ENCODE measurements at places on chromosomes 16 and 17. TPM values are rescaled to one million over a fixed set of nuclear protein-coding genes. Genes with fewer than 3 reads are reported as not detected.

OTOP3 gene
- total RNA-seq = not detected

PLA2G15 gene
- total RNA-seq = 8.0 TPM

RASD1 gene
- total RNA-seq = 2.8 TPM

GRCh38 chr16:13401641-13402040 is 500.2 kb downstream of the SHISA9 start:
- H3K27ac ChIP-seq = no peak overlapping the region
- H3K4me1 ChIP-seq = no peaks in the 10 kb centered on the region
- no peak overlapping the region for H3K4me3 ChIP-seq
- H3K36me3 ChIP-seq = no peaks in the 10 kb centered on the region
- peaks cover 8% of the 10 kb centered on the region for H3K27me3 ChIP-seq

GRCh38 chr17:13154398-13154797 is 136.6 kb upstream of the ELAC2 start:
- H3K27ac ChIP-seq = no peak overlapping the region
- H3K4me1 ChIP-seq = no peaks in the 10 kb centered on the region
- no peaks in the 10 kb centered on the region for H3K36me3 ChIP-seq
- DNase-seq = no peak
- no peak overlapping the region for H3K4me3 ChIP-seq

DNA sequence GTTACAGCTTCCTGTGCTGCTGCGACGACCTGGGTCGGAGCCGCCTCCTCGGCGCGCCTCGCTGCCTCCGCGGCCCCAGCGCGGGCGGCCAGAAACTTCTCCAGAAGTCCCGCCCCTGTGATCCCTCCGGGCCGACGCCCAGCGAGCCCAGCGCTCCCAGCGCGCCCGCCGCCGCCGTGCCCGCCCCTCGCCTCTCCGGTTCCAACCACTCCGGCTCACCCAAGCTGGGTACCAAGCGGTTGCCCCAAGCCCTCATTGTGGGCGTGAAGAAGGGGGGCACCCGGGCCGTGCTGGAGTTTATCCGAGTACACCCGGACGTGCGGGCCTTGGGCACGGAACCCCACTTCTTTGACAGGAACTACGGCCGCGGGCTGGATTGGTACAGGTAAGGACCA is 746 bp downstream of the HS3ST2 start:
- no peaks in the 10 kb centered on the region for H3K36me3 ChIP-seq
- no peak for DNase-seq
- no peak overlapping the region for H3K4me3 ChIP-seq
- no peak overlapping the region for H3K27ac ChIP-seq
- no peaks in the 10 kb centered on the region for H3K4me1 ChIP-seq

- peaks cover 37% of the 10 kb centered on the region for H3K4me1 ChIP-seq
- H3K27ac ChIP-seq = no peak overlapping the region
- no peaks in the 10 kb centered on the region for H3K27me3 ChIP-seq
Measured at GRCh38 chr17:57424777-57425188, 168.5 kb downstream of the MSI2 start.

- H3K4me1 ChIP-seq = peaks cover 22% of the 10 kb centered on the region
- no peaks in the 10 kb centered on the region for H3K27me3 ChIP-seq
- DNase-seq = no peak
Measured at GRCh38 chr16:53090286-53090590, 35.4 kb downstream of the CHD9 start.

DNA sequence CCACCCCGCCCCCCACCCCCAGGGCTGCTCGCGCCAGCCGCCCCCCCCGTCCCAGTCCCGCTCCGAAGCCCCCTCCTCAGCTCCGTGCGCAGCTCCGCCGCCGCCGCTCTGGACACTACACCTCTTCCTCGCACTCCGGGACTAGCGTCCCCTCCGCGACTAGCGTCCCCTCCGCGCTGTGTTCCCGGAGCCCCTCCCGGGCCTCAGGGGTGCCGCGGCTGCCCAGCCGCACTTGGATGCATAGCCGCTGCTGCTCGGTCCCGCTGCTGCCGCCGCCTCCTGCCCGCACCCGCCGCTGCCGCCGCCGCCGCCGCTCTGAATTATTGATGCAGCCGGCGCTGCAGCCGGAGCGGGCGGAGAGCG is at the start of gene CBLN1:
Gene CBLN1 (minus strand): TSS at position 359 of the 363 bp plus-strand sequence. CDS start 373 bp downstream, outside the sequence.
- H3K36me3 ChIP-seq = peaks cover 8% of the 10 kb centered on the region
- H3K4me3 ChIP-seq = peak within 1 kb of the TSS; percentile 85
- H3K4me1 ChIP-seq = peaks cover 31% of the 10 kb centered on the region
- H3K27me3 ChIP-seq = peaks cover 28% of the 10 kb centered on the region

DNA sequence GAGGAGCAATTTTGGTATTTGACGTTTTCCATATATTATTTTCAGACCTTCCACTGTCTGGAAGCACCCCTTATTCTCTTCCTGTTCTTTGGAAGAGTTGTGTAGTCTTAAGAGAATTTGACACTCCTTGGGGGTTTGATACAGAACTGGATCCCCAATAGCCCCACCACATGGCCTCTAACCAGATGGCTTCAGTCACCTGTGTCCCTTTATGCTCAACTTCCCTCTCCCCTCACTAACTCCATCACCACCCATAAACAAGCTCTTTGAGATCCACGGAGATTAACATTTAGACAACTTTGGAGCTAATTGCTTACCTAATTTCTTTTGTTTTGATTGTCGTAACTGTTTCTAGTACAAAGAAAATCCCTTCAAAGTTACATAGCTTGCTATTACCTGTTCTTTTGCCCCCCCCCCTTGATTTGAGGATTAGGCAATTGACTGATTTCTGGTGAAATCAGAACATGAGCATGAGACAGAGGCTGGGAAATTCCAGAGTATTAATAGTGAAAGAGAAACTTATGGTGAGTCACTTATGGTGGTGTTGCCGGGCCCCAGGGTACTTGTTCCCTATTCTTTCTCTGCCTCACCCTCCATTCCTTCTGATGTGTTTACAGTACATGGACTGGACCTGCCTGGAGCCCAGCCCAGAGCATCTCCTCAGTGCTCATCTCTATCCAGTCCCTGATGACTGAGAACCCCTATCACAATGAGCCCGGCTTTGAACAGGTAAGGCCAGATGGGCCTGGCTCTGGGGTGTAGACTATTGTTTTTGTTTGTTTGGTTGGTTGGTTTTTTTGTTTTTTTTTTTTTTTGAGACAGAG is 7.5 kb downstream of the UBE2Z start:
- H3K4me1 ChIP-seq = peaks cover 45% of the 10 kb centered on the region
- no peak for DNase-seq
- H3K4me3 ChIP-seq = no peak overlapping the region
- peak overlapping the region; percentile 22 for H3K27ac ChIP-seq
- H3K36me3 ChIP-seq = peaks cover 92% of the 10 kb centered on the region

GRCh38 chr16:75801307-75801706 is 75.0 kb upstream of the CPHXL start:
- H3K4me1 ChIP-seq = no peaks in the 10 kb centered on the region
- H3K36me3 ChIP-seq = no peaks in the 10 kb centered on the region
- H3K27me3 ChIP-seq = peaks cover 29% of the 10 kb centered on the region
- DNase-seq = no peak
- H3K27ac ChIP-seq = no peak overlapping the region
- H3K4me3 ChIP-seq = no peak overlapping the region

GRCh38 chr17:75074532-75074931 is 13.2 kb upstream of the SLC16A5 start:
- no peaks in the 10 kb centered on the region for H3K27me3 ChIP-seq
- no peak overlapping the region for H3K4me3 ChIP-seq
- H3K4me1 ChIP-seq = peaks cover 17% of the 10 kb centered on the region
- DNase-seq = no peak

GRCh38 chr16:71781741-71782140 is 26.9 kb downstream of the AP1G1 start:
- H3K27me3 ChIP-seq = no peaks in the 10 kb centered on the region
- no peak for DNase-seq
- H3K36me3 ChIP-seq = no peaks in the 10 kb centered on the region
- peaks cover 37% of the 10 kb centered on the region for H3K4me1 ChIP-seq
- no peak overlapping the region for H3K4me3 ChIP-seq
- H3K27ac ChIP-seq = no peak overlapping the region

- no peak for DNase-seq
- peaks cover 5% of the 10 kb centered on the region for H3K36me3 ChIP-seq
- H3K4me3 ChIP-seq = no peak overlapping the region
Measured at GRCh38 chr16:51508490-51509212, 357.6 kb upstream of the SALL1 start.

DNA sequence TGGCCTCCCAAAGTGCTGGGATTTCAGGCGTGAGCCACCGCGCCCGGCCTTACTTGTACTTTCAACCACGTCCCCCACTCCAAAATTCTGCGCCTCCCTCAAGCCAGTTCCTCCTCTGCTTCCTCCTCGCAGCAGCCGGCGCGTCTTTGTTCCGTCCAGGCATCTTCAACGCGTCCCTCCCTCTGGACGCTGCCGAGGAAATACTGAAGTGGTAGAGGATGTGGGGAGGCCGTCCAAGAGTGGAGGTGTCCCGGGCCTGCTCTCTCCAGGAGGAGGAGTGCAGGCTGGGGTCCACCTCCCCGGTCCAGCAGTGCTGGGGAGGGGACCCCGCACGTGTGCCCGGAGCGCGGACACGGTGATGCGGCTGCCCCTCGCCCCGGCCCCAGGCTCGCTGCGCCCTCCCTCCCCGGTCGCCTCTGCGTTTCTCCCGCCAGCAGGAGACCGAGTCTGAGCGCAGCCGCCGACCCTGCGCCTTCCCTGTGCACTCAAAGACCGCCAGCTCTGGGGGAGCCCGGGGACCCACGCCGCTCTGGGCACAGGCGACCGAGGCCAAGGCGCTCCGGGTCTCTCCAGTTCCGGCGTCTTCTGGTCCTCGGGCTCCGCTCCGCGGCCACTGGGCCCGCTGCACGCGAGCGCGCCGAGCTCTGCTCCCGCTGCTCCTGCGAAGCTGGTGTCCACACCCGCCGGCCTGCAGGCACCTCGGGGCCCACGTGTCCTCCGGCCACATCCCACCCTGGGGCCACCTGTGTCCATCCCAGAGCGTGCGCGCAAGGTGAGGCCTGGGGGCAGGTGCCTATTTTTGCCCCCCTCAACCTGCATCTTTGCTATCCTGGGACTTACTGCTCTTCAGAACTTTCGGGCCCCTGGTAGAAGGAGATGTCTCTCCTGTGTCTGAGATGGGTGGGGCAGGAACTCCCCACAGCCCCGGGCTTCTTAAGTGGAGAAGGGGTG is 31.7 kb downstream of the OSBPL7 start:
- peaks cover 12% of the 10 kb centered on the region for H3K36me3 ChIP-seq
- H3K27ac ChIP-seq = no peak overlapping the region
- peaks cover 76% of the 10 kb centered on the region for H3K27me3 ChIP-seq
- H3K4me3 ChIP-seq = peak overlapping the region; percentile 71
- H3K4me1 ChIP-seq = peaks cover 6% of the 10 kb centered on the region

DNA sequence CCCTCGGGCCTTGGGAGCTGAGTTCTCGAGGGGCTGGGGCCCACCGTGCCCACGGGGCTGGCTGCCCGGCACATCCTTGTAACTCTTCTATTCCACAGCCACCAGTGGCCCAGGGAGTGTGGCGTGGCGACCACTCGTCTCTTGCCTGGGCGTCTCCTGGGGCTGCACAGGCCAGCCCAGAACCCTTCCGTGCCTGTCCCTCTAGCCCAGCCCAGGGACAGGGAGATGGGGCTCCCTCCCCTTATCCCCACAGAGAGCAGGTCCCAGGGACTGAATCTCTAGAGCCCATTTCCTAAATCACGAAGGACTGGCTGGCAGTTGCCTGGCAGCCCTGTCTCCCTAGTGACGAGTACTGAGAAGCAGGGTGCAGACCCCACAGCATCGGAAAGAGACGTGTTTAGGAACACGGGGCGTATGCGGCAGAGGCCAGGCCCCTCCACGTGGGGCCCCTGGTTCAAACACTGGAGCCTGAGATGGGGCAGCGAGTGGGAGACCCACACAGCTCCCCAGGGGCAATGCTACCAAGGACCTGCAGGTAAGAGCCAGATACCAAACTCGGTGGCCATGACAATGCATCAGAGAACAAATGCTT is 51.0 kb downstream of the TIMM22 start:
- peak; percentile 44 for DNase-seq
- H3K4me1 ChIP-seq = no peaks in the 10 kb centered on the region
- H3K27ac ChIP-seq = no peak overlapping the region

DNA sequence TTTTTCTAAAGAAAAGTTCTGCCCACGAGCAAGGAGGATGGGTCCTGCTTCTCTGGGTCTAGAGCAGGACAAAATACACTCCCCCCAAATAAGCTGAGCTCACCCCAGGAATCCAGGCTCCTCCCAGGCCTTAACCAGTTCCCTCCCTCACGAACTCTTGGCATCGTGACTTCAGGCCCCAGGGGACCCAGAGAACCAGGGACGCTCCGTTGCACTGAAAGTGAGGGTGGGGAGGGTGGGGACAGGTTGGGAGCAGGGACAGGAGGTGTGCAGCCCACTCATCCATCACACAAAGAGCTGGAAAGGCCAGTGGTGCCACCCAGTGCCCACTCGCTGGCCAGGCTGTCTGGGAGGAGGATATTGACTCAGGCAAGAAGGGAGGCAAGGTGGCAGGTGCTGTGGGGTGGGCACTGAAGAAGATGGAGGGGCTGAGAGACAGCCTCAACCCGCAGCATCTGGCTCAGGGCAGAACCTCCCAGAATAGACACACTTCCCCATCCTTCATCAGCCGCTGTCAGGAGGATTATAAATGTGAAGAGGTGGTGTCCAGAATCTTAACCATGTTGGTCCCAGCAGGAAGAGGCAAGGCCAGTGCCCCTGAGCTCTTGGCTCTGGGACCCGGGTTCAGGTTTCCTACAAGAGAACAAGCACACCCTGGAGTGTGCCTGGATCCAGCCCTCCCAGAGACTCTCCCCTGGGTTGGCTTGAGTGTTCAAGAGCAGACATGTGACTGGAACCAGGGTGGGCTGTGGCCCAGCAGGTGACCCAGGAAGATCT is 67.9 kb upstream of the RPL38 start:
- no peak for DNase-seq
- no peaks in the 10 kb centered on the region for H3K36me3 ChIP-seq
- H3K27ac ChIP-seq = no peak overlapping the region

DNA sequence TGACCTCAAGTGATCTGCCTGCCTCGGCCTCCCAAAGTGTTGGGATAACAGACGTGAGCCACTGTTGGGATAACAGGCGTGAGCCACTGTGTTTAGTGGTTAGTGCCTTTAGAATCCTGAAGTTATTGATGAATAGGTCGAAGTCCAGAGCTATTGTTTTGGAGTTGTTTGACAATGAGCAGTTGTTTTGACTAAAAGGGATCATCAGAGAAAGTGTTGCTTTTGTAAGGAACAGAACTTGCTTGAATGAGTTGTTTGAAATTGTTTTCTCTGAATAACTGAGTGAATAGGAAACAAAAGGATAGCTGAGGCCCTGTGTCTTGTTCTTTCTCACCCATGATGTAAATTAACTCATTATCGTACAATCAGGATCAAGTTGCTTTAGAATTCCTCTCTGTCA is 46.6 kb downstream of the PRPSAP2 start:
- no peak overlapping the region for H3K27ac ChIP-seq
- peaks cover 54% of the 10 kb centered on the region for H3K4me1 ChIP-seq
- DNase-seq = no peak
- H3K36me3 ChIP-seq = peaks cover 60% of the 10 kb centered on the region
- H3K4me3 ChIP-seq = no peak overlapping the region
- no peaks in the 10 kb centered on the region for H3K27me3 ChIP-seq

GRCh38 chr16:72098936-72099335 is 5.3 kb downstream of the DHX38 start:
- peaks cover 36% of the 10 kb centered on the region for H3K36me3 ChIP-seq
- no peaks in the 10 kb centered on the region for H3K27me3 ChIP-seq
- peaks cover 35% of the 10 kb centered on the region for H3K4me1 ChIP-seq
- no peak overlapping the region for H3K27ac ChIP-seq
- no peak overlapping the region for H3K4me3 ChIP-seq

Data from naive thymus-derived CD8-positive, alpha-beta T cell (primary cell).